Activated CD4-positive, alpha-beta T cell treated with anti-CD3 and anti-CD28 coated beads for 48 hours (primary cell): ENCODE measurements at places on chromosomes 3 and 15.
A peak's percentile ranks its signal among the peaks of the same experiment; 100 is the strongest.

- no peak for DNase-seq
These were observed 4.5 kb upstream of the CFAP100 start for GRCh38 chr3:126390201-126390600.

- no peak for DNase-seq
These were observed 44.0 kb downstream of the KLF15 start for GRCh38 chr3:126313166-126313565.

DNA sequence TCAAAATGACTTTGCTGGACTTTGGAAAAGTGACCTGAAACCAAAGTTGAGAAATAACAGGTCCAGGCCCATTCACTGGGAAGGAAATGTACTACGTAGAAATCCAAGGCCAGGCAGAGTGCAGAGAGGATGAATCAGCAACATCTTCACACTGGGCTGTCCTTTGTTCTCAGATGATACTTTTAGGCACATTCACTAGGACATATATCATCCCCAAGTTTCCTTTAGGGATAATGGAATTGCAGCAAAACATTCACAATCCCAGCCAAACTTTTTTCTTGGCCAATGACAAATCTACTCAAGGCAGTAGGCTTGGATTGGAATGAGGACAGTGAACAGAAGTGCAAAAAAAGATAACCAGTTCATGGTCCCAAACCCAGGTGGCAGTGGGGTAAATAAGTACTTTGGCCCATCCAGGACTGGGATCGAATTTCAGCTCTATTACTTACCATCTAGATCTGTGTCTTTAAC, 75.1 kb downstream of the CLDN11 start:
- DNase-seq: no peak

DNA sequence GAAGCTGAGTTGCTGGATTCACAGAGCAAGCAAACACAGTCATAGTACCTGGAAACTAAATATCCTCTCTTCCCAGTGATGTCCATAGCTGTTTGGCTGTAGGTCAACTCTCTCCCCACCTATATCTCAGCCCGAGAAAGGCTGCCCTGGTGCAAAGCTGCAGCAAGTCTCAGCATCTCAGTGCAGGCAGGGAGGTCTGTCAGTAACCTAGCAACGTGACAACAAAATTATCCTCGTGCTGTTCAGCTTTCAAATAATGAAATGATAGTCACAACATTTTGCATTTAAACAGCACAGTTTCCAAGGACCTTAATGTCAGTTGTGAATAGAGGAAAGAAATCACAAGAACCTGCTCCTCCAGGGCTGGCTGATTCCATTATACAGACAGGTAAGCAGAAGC, 83.6 kb downstream of the CHST2 start:
- DNase-seq: no peak

GRCh38 chr15:49046220-49047102, at the start of gene SECISBP2L:
Gene SECISBP2L (minus strand): TSS chr15:49046446. CDS start chr15:49046299, 147 bp downstream.
- peak; percentile 94 for DNase-seq

GRCh38 chr3:14875411-14876175, 56.8 kb downstream of the FGD5 start:
- no peak for DNase-seq

GRCh38 chr3:38454178-38454883, 641 bp downstream of the ACVR2B start:
- peak; percentile 45 for DNase-seq

- no peak for DNase-seq
These were observed 19.2 kb downstream of the SNX33 start for GRCh38 chr15:75666823-75667501.

DNA sequence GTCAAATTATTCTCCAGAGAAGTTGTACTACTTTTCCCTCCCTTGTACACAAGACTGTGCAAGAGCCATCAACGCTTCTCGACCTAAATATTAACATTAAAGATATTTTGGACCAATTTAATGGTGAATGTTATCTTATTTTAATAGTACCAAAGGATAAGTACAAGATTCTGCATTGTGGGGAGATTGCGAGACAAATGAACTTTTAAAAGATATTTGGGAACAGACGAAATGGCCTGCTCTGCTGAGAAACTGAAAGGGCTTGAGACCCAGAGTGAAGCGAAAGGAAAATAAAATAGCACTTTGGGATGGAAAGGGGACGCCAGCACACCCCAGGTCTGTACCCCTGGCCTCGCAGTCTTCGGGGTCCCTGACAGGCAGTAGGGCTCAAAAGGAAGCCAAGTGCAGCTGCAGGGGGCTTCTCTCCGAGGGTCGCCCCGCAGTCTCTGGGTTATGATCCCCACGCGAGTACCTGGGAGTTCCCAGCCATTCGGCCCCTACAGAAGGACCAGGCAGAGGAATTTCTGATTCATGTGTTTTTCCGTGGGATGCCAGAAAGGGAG, 97.6 kb upstream of the VGLL3 start:
- DNase-seq: no peak
